ENCODE measurements at places on chromosomes 2 and 18.
A peak's percentile ranks its signal among the peaks of the same experiment; 100 is the strongest.

GRCh38 chr2:205650450-205650849, 31.9 kb upstream of the NRP2 start:
- no peak for DNase-seq

DNA sequence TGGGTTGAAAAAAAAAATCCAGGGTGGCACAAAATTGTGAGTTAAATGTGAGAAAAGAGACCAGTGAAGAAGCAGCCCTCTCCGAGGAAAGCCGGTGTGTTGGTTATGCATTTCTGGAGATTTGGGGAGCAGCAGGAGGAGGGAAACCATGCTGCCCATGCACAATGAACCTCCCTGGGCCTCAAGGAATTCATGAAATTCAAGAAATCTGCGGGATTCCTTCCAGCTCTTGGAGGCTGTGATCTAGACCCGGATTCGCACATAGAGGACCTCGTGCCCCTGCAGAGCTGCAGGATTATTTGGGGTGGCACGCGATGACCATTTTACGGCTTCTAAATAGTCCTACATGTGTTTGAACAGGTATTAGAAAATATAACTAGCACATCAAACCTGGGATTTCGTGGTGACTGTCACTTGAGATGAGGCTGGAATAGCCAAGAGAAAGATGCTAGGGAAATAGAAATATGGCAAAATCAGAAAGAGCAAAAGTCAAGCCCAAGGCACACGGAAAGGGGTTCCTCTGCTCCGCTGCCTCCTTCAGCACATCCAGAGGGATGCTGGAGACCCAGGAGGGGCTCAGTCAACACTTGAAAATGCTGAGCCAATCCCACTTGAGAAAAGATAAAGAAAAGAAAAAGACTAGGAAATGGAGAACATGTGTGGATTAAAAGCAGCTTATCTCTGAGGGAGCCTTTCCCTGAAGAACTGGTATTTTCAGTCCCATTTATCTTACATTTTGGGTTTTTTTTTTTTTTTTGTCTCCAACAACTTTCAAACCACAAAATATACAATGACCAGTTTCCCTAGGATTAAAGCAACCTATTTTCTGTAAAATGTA, 22.0 kb downstream of the KCTD1 start:
- no peak for DNase-seq

- DNase-seq, result no peak
Measured at GRCh38 chr2:26811791-26812694, 26.2 kb downstream of the CENPA start.

GRCh38 chr2:177254433-177255226, 9.9 kb downstream of the NFE2L2 start:
- DNase-seq, result no peak

GRCh38 chr2:235004329-235004903, 52.6 kb downstream of the SH3BP4 start:
- DNase-seq, result no peak

GRCh38 chr2:204340511-204340910, 204.8 kb upstream of the PARD3B start:
- DNase-seq, result no peak

DNA sequence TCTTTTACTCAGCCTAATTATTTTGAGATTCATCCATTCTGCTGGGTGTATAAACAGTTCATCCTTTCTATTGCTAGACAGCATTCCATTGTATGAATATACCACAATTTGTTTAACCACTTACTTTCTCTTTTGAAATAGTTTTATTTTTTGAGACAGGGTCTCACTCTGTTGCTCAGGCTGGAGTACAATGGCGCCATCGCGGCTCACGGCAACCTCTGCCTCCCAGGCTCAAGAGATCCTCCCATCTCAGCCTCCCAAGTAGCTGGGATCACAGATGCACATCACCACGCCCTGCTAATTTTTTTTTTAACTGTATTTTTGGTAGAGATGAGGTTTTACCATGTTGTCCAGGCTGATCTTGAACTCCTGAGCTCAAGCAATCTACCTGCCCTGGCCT, 54.5 kb downstream of the USP37 start:
- no peak for DNase-seq

GRCh38 chr18:33901894-33902512, 322.7 kb downstream of the NOL4 start:
- no peak for DNase-seq

GRCh38 chr18:67508146-67508545, 8.4 kb downstream of the DSEL start:
- no peak for DNase-seq

- peak; percentile 2 for DNase-seq
Measured at GRCh38 chr2:164841719-164842623, at the start of gene COBLL1. Gene COBLL1, minus strand, starts transcription at chr2:164841823. Its CDS starts 627 bp downstream, at chr2:164841196.

GRCh38 chr2:70936165-70936978, 672 bp downstream of the ATP6V1B1 start:
- no peak for DNase-seq

DNA sequence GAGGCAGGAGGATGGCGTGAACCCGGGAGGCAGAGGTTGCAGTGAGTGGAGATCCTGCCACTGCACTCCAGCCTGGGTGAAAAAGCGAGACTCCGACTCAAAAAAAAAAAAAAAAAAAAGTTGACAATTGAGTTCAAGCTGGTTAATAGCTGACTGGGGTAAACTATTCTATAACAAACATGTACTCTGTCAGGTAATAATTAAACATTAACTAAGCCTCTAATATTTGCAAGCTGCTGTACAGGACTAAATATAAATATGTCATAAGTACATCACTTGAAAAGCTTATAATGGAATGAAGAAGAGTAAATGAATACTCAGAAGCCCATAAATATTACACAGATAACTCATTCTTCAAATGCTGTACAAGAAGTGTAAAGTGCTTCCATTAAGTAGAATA, 190.4 kb upstream of the CRIM1 start:
- no peak for DNase-seq

GRCh38 chr2:109356324-109357035, 227.5 kb downstream of the SH3RF3 start:
- no peak for DNase-seq

DNA sequence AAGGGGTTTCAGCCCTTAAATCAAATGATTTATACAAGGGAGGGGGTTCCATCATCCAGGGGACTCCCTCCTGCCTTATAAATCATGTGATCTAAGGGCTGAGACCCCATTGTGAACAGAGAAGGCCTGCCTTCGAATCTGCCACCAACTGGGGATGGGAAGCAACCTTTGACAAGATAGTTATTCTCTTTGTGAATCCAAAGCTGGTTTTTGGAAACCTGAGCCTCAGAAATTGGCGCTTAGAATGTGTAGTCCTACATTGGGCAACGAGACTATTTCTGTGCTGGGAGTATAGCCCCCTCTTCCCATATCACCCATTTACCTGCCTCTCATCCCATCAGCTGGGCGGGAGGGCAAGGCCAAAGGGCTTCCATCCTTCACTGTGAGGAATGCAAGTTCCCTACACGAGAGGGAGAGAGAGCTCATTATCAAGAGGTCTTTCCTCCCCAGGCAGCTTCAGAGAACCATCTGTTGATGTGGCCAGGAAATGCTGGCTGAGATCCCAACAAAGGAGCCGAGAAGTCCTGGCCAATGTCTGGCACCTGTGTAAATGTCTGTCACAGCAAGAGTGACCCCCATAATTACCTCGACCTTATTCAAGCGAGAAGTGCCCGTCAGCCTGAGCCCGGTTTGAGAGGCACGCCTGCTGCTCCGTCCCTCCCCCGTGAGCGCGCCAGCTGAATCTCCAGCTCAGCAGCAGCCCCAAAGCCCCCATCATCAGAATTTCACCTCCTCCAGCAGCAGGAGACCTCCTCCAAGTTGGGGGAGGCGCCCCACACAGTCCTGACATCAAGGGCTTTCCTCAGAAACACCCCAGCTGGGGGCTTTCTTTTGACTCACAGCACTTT, 48.4 kb upstream of the APCDD1 start:
- no peak for DNase-seq

DNA sequence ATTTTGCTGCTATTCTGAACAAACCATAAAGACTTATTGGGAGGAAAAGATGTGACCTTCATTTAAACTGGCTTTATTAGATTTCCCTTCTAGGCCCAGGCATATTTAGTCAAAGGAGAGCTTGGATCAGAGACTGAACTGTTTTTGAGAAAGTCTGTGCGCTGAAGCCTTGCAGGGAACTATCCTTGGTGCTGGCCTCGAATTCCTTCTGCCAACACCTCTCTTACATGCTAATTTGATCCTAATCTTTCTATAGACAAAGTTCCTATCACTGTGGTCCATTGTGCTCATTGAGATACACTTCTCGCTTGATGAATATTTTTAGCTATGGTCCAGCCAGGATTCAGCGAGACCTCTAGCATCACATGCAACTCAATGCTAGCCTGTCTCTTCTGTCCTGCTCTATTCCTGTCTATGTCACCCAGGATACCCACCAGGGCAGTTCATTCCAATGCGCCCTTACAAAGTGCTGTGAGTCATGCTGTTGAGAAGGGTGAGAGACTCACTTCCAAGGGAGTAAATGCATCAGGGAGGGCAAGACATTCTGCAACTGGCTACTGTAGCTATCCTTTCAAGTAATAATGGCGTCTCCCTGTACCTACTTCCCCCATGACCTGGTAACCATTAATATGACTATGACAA, 356.7 kb upstream of the LYPD1 start:
- no peak for DNase-seq

DNA sequence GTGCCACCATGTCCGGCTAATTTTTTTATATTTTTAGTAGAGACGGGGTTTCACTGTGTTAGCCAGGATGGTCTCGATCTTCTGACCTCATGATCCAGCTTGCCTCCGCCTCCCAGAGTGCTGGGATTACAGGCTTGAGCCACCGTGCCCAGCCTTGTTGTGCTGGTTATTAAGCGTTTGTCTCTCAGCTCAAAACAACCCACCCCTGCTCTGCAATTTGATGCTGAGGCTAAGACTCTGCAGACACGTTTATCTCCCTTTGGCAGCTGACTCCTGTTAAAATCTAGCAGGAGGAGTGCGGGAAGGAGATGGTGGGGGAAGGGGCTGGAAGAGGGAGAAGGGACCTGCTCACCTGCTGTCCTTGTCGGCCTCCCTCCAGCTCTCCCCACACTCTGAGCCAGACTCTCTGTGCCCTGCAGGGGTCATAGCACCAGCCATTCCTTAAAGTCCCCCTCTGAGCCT, 29.9 kb upstream of the IMPA2 start:
- DNase-seq, result no peak

DNA sequence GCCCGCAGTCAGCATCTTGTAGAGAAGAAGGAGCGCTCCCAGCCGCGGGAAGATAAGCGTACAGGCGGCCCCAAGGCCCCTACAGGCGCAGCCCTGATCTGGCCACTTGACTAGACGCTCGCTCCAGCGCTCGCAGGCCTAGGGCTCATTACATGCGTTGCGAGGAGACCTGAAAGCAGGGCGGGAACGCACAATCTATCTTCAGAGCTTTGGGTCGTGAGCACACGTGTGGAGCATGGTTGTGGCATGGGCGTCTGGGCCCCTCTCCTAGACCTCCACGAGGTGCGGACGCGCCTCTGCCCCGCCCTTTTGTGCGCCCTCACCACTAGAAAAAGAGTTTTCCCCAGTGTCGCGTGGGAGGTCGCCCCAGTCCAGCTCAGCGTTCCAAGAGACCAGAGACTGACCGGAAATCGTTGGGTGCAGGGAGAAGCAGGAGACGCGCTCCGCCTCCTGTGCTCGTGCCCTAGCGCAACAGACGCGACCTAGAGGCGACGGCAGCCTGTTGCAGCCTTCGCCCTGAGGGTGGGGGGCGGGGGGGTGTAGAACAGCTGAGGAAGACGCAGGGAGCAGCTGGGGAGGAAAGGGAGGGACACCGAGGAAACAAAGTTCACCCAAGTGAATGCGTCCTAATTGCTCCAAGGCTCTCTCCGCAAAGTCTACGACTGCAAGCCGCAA, 12.6 kb downstream of the NR4A2 start:
- no peak for DNase-seq

DNA sequence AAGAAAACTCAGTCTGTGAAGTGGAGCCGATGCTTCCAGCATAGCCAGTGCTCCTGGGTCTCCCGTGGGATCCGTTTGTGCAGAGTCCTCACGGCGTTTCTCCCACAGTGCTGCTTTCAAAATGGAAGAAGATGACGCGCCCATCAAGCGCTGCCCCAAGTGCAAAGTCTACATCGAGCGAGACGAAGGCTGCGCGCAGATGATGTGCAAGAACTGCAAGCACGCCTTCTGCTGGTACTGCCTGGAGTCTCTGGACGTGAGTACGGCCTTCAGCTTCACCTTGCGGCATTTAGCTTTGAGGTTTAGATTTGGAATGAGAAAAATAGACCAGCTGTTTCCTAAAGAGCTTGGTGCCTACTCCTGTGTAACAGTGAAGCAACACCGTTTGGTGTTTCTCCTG, 107.0 kb downstream of the RNF144A start:
- no peak for DNase-seq

DNA sequence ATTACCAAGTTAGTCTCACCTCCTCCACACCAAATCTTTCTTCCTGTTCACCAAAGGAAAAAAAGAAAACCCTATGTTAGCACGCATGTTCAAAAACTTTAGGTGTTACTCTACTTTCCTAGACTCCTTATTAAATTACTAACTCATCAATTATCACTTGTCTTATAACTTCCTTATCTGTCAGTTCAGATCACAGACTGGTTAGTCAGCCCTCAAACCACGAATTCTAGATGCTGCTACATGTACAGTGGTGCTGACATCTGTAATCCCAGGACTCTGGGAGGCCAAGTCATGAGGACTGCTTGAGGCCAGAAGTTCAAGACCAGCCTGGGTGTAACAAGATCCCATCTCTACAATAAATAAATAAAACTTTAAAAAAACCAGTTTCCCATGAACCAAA, 3.5 kb downstream of the YWHAQ start:
- peak; percentile 31 for DNase-seq

DNA sequence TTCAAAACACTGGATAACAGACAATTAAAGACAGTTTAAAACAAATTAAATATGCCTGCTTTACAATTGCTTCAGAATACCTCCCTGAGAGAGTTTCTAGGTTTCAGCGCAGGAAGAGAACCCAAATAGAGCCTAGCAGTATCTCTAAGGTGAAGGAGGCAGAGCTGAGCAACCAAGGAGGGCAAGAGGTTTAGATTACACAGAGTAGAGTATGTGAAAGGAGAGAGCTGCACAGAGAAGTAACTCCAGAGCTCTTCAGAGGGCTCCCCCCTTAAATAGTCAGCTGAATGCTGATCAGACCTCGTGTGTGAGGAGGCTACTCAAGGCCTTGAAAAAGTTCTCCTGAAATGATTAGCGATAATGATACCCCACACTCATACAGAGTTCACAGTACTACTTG, 386.5 kb upstream of the TCF4 start:
- DNase-seq, result no peak

DNA sequence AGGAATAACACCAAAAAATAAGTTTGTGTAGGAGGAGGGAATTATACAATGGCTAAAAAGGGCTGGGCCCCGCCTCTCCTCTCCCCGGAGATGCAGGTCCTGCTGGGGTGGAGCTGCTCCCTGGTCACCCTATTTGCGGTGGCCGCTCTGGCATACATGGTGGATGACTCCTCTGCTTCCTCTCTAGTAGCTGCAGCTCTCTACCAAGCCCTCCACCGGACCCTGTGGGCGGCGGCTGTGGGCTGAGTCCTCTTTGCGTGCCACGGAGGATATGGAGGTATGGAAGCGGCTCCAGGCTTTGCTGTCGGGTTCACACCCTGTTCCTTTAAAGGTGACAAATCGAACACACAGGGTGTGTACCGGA, 77.1 kb upstream of the SEC11C start:
- no peak for DNase-seq
